ENCODE measurements at places on chromosomes 13 and 19.

DNA sequence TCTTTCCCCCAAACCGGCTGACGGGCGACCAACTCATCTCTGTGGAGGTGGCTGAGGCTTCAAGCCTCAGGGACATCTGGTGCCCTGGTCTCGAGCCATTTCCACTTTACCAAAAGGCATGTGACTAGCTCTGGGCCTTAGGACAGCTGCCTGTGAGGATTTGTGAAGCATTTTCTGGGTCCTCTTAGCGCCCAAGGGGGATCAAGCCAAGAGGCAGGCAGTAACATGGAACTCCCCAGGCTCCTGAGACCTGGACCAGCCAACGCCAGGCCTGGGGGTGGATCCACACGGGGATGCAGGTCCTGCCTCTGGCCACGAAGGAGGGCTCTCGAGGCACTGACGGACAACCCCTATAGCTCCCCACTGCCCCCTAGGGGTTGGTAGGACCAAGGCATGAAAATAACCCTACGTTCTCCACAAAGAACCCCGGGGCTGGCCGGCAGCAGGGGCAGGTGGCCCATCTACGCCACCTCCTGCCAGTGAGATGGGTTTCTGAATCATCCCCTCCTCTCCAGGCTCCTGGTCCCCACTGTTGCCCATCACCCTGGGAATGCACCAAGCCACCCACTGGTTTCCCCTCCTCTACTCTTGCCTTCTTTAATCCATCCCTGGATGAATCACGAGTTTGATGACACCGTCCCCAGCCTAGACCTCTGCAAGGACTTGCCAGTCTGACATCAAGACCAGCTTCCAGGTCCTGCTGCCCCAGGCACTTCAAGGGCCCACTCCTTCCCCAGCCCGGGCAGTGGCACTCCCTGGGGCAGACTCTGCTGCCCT lies 7.0 kb upstream of the MYDGF start:
- no peak for DNase-seq

DNA sequence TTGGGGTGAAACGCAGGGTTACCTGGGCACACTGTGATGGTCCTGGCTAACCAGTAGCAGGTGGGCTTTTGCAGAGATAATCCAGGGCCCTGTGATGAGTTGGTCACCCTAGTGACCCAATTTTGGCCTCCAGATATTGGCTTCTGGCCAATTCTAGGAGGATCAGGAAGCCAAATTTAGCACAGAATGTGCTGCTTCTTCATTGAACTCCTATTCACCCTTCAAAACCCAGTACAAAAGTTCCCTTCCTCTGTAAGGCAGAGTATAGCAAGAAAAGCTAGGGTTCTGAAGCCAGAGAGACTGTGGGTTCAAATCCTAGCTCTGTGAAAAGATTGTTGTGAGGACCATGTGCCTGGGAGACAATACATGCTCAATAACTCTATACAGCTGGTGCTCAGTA lies 70.8 kb downstream of the INSR start:
- DNase-seq = no peak

- peak; percentile 97 for DNase-seq
Measured at GRCh38 chr13:21061029-21061763, at the start of gene LATS2. LATS2 (minus strand) TSS chr13:21061586; CDS start chr13:21046026, 15,560 bp downstream.

GRCh38 chr13:35278917-35279316 lies 197.6 kb downstream of the MAB21L1 start:
- no peak for DNase-seq

GRCh38 chr13:96198038-96198437 lies 108.1 kb downstream of the HS6ST3 start:
- no peak for DNase-seq

- DNase-seq = peak; percentile 84
Measured at GRCh38 chr19:7159105-7159933, 89.8 kb downstream of the ZNF557 start.

DNA sequence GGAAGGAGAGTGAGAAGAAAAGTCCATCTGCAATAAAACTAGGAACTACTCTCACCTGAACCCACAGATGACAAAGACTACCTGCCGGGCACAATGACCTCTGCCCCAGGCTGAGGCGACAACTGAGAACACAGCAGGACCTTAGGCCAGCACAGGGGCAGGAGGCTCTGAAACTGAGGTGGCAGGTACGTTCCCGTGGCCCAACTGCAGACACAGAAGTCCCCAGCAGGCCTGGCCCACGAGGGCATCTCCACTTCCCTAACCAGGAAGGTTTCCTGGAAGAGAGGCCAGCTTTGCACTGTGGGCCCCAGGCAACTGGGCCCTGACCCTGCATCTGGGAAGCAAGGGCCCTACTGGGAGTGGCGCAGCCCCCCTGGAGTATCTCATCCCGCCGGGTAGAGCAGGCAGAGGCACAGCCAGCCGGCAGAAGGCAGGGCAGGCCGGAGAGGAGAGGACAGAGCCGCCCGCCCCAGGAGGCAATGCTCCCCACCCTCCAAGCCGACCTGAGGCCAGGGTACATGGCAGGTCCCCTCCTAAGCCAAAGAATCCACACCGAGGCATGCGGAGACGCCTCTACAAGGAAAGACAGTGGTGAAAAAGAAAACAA lies 32.7 kb downstream of the STK24 start:
- no peak for DNase-seq

GRCh38 chr19:17915940-17916593 lies 16.7 kb upstream of the CCDC124 start:
- no peak for DNase-seq

- no peak for DNase-seq
Measured at GRCh38 chr13:38141792-38142191, 207.9 kb upstream of the UFM1 start.

- no peak for DNase-seq
Measured at GRCh38 chr13:20136781-20137703, 23.8 kb downstream of the GJA3 start.

DNA sequence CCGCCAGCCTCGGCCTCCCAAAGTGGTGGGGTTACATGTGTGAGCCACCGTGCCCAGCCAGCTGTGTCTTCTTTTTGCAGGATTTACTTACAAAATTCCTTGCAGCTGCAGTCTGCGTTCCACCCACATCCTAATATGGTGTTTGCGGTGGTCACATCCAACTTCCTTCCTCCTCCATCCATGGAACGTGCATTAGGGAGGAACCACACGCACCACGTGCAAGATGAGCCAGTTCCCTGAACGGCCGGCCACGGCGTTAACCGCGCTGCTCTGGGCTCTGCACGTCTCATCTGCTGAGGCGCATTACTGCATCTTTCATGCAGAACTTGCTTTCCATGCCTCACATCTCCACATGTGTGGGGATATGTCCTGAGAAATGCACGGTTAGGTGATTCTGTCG lies 13.0 kb upstream of the SIGLEC11 start:
- DNase-seq = no peak

GRCh38 chr19:41597600-41598041 lies 21.7 kb downstream of the CEACAM21 start:
- peak; percentile 66 for DNase-seq

GRCh38 chr13:99003851-99004471 lies 26.1 kb upstream of the DOCK9 start:
- DNase-seq = no peak

- DNase-seq = no peak
Measured at GRCh38 chr19:29417048-29417447, 108.7 kb upstream of the VSTM2B start.

GRCh38 chr19:33219261-33219815 lies 6.3 kb downstream of the SLC7A10 start:
- no peak for DNase-seq

GRCh38 chr19:47813995-47814328 lies 7.8 kb upstream of the CRX start:
- no peak for DNase-seq

- DNase-seq = no peak
Measured at GRCh38 chr13:77389625-77390000, 62.7 kb upstream of the MYCBP2 start.

DNA sequence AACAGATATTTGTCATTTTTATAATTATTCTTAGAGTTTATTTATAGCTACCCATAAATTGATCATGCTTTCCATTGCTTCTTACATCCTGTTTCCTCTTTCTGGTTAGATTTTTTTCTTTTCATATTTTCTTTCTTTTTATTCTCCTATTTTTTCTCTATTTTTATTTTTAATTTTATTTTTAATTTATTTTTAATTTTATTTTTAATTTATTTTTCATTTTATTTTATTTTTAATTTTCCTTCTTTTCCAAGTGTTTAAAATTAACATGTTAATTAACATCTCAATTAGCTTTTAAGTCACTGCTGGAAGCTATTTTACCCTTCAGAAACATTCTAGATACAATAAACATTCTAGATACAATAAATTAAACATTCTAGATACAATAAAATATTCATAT lies 269.6 kb downstream of the B3GLCT start:
- no peak for DNase-seq

- DNase-seq = no peak
Measured at GRCh38 chr13:58531614-58532013, 900.1 kb downstream of the PCDH17 start.

- DNase-seq = no peak
Measured at GRCh38 chr19:7772752-7773291, 9.8 kb downstream of the CLEC4M start.

- peak; percentile 28 for DNase-seq
Measured at GRCh38 chr13:91313103-91313502, 34.4 kb upstream of the MIR17HG start.

DNA sequence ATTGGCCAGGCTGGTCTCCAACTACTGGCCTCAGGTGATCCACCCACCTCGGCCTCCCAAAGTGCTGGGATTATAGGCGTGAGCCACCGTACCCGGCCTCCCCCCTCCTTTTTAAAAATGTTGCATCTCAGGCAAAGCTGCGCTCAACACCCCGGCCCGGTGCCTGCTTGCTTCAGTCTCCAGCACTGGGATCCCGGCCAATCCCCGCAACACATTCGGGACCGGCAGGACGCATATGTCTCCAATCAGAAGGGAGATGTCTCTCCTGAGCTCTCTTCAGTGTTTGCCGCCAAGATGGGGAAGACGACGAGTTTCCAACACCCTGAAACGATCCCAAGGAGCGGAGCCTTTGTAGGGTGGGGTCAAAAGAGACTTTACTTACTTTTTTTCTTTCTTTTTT lies 16.1 kb downstream of the GNG7 start:
- no peak for DNase-seq

- no peak for DNase-seq
Measured at GRCh38 chr19:53826876-53827275, 2.8 kb upstream of the NLRP12 start.

DNA sequence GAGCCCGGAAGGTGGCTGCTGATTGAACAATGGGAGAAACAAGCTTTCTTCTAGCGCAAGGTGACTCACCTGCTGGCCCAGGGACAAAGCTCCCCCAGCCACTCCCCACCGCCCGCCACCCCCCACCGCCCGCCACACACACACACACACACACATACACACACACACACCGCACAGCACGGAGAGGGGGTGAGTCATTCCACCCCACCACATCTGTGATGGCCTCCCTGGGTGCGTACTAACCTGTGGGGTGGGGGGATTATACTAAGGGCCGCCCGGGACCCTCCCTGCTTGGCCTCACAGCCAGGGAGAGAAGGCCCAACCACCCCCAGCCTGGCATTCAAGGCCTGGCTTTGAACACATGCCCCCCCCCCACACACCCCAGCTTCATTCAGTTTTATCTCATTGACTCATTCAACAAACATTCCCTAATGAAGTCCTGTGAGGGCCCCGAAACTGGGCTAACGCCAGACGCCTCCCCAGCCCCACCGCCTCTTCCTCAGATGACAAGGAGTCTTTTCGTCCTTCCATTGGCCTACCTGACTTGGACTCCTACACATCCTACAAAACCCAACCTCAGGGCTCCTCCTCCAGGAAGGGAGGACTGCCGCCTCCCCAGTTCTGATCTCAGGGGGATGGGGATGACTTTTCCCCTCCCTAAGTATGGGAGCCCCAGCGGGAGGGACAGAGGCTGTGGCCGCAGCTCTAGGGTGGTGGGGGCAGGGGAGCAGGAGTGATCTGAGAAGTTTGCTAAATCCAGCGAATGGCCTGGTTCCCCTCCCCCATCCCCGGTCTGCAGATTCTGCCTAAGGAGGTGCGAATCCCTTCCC lies 5.8 kb upstream of the ONECUT3 start:
- no peak for DNase-seq

DNA sequence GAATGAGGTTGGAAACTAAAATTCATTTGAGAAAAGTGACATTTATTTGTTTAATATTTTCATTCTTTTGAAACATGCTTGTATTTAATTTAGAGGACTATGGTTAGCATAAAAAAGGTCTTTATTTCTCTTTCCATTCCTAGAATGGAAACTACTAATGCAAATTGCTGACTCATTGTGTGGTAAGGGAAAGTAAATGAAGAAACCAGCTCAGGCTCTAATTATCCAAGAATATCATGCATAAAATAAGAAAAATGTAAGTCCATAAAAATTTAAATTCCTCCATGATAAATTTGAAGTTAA lies 777.0 kb upstream of the SLITRK1 start:
- DNase-seq = no peak

DNA sequence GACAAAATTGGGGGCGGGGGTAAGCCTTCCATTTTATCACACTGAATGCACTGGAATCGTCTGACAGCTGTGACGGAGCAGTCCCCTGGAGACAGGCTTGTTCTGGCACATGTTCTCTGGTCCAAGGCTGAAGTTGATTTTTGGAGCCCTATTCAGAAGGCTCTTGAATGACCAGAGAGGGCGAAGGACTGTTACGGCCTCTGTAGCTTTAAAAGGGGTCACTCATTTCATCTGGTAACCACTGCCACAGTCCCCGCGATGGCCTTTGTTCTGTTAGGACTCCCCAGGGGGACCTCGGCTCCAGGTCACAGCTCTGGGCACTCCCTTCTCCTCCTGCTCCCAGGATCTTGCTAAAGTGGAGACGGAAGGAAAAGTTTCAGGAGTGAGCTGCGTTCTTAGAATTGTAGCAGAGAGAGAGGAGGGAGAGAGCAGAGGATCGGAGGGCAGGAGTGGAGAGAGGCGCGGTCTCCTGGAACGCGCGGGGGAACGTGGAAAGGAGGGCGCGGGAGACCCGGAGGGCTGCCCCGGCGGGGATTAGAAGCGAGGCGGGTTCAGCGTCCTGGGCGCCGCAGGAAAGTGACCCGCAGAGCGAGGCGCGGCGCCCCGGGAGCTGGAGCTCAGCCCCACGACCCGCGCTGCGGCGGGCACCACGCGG lies 134.3 kb upstream of the MYO16 start:
- DNase-seq = no peak

Data from femur (tissue), 1 donor.